ENCODE measurements at places on chromosomes 1 and 21.

GRCh38 chr1:27526569-27527222 is 36.7 kb upstream of the WASF2 start:
- no peak for DNase-seq

- DNase-seq, result no peak
Observed at GRCh38 chr1:59686170-59686569, 128.6 kb upstream of the HOOK1 start.

GRCh38 chr1:1921901-1922701 is 3.0 kb upstream of the TMEM52 start:
- DNase-seq, result no peak

- DNase-seq, result no peak
Observed at GRCh38 chr21:42574234-42575027, 60.8 kb downstream of the SLC37A1 start.

- no peak for DNase-seq
Observed at GRCh38 chr1:18805925-18806849, 53.3 kb downstream of the TAS1R2 start.

GRCh38 chr1:90722874-90723589 is 5.9 kb upstream of the BARHL2 start:
- DNase-seq, result no peak

DNA sequence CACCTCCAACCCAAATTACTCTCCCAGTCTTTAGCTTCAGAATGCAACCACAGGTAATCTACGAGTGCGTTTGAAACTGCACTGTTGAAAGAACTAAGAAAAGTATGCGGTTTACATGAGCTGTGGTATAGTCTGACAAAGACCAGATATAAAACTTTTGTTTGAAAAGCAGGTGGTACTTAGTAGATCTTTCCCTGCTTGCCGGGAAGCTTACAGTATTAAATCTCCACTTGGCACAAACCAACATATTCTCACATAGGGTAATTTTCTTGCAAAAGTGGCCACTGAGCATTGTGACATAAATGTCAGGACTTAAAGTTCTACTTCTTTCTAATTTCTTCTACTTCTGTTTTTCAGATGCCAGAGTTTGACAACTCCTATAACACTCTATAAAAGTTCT is 8.4 kb downstream of the RGS2 start:
- DNase-seq, result no peak

DNA sequence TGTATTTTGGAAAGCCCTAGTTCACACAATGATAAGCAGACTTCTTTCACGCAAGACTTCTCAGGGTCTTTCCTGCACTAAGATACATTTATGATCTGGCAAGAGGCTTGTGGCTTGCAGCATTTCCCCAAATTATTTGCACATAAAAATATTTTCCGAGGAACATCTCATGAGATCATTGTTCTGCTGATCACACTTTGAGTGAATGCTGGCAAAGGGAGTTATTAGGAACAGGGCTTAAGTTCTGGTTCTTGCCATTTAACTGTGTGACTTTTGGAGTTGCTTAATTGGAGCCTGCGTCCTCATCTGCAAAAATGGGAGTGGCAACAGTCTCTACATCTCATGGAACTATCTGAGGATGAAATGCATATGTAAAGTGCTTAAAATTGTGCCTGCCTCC is 50.2 kb downstream of the GADD45A start:
- no peak for DNase-seq

DNA sequence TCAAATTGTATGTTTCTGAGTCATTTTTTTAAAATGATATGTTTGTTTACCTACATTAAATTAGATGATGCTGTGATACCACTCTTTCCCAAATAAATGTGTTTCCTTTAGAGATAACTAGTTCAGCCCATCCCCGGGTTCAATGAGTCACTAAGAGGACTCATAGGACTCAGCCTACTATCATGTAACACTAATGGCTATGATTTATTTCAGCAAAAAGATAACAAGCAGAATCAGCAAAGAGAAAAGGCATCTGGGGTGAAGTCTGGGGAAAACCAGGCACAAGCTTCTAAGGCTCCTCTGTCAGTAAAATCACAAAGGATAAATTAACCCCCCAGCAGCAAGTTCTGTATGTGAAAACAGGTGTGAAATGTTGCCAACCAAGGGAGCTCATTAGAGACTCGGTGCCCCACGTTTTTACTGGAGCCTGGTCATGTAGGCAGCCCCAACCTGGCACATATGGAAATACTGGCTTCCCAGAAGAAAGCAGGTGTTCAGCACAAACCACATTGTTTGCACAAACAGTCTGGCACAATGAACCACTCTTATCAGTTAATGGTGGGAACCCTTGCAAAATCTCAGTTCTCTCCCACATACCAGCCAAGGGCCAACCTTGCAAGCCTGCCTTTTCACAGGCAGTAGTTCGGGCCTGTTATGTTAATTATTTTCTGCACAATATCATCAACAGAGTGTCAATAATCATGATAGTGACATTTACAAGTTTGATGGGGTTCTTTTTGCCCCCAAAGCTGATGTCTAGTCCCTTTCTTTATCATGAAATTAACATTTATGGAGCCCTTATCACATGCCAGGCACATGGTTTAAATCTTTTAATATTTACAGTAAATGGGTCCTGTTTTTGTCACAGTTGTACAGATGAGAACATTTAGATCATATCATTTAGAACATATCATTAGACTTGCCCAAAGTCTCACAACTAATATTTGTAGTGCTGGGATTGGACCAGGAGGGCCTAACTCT is 23.1 kb upstream of the CNN3 start:
- DNase-seq, result no peak

DNA sequence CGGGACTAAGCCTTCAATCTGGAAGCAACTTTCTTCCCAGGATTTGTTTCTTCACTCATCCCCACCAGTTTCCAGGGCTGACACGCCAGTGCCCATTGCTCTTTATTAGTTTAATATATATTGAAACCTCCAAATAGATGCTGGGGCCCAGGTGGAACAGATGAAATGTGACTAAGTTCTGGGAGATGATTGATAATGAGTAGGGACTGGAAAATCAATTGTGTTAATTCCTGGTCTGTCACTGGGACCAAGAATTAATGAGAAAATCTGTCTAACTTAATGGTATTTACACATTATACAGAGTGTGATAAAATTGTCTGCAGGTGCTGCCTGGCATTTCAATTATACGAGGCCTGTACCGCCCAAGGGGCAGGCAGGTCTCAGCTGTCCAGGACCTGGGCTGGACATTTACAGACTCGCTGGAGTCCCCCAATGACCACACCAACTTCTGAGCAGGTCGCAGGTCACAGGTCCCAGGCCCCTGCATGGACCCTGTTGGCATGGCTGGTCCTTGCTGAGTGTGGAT is 35.8 kb downstream of the UBIAD1 start:
- DNase-seq, result no peak

DNA sequence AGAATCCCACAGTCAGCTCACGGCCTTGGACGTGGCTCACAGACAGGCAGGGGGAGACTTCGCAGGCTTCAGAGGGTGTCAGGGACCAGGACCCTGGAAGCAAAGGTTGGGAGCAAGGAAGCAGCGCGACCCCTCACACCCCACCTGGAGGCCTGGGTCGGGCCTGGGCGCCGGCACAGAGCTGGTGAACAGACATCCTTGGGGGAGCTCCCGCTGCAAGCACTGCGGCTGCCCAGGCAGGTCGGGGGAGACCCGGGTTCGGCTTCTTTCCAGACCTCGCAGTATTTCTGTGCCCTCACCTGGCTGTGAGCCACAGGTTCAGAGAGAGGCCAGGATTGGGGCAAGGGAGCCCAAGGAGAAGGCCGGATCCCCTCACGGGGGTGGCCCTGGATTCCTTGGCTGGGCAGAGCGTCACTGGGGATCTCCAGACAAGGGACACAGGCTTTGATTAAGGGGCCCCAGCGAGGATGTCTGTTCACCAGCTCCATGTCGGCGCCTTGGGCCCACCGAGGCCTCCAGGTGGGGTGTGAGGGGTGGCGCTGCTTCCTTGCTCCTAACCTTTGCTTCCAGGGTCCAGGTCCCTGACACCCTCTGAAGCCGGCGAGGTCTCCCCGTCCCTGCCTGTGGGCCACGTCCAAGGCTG is 37.9 kb upstream of the TSPEAR start:
- DNase-seq, result no peak

DNA sequence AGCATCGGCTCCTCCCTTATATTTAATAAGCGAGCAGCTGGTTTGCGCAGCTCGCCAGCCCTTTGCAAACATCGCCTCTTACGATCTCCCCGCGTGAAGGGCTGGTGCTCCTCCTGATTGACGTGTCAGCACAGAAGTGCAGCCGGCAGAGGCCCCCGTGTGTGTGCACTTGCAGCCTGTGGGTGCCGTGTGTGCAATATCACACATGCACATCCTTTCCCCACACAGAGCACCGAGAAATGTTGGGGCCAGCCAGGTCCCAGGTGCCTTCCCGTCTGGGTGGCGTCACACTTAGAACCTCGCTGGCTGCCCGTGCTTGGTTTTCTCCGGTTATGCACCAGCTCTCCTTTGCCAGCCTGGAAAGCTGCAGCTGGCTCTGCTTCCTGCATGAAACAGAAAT is 126.6 kb upstream of the AJAP1 start:
- DNase-seq, result no peak

DNA sequence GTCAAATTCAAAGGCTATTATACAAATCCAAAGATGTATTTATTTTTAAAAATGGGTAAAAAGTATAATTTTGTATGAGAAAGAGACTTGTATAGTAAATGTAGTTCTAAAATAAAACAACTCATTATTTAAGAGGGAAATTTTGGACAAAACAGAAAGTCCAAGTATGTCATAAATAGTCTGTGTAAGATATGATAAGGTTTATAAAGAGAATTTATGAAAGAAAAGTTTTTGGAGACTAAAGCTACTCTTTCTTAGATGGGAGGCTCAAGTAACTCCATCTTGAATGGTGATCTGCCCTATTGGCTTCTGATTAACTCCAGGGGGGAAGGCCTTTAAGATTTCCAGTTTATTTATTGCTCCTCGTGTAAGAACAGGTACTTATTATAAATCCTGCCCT is 14.7 kb upstream of the OR2T27 start:
- no peak for DNase-seq

DNA sequence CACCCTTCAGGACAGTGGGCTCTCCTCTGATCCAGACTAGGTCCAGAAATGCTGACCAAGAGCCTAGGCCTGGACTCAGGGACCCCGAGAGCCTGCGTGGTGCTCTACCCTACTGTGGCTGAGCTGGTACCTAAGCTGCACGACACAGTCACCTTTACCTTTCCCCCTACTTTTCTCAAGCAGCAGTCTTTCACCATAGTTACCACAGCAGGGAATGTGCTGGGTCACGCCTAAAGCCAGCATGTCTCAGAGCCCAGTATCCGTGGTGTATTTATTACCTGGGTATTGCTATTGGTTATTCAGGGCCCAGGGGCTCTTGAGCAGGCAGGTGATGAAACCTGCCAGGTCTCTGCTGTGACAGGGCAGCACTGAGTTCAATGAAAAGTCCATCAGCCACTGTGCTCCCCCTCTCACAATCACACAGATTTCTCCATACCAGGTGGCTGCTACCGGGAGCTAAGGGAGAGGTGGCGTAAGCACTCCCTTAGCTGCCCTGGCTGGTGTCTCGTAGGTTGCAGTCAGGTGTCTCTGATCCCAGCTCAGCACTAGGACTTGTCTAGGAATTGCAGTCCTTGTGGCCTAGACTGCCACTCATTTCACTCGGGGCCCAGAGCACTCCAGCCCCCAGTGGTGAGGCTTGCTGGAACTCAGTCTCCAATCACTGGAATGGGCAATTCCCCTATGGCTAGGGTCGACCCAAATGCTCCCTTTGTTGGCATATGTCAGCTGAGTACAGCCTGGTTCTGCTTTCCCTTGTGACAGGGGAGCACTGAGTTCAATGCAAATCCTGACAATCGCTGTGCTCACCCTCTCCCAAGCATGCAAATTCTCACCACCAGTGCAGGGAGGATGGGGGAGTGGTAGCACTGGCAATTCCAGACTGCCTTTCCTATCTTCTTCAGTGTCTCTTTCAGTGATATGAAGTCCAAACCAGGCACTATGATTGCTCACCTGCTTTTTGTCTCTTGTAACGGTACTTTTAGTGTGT is 128.7 kb downstream of the PHTF1 start:
- no peak for DNase-seq

- no peak for DNase-seq
Observed at GRCh38 chr1:240878631-240879030, 266.7 kb upstream of the GREM2 start.

DNA sequence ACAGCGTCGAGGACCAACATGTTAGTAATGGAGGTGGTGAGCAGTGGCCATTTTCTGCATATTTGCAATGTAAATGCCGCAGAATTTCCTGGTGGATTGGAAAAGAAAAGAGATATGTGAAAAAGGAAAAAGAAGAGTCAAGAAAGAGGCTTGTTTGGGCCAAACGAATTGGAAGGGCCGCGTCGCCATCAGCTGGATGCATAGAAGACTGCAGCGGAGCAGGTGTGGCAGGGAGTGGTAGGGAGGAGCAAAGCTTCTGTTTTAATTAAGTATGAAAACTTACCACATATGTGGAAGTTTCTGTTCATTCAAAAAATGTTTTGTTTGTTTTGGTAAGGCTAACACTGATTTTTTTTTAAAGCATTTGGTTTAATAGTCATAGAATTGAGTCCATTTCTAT is 690.7 kb downstream of the NCAM2 start:
- DNase-seq, result no peak

- DNase-seq, result no peak
Observed at GRCh38 chr1:180951186-180951745, 38.6 kb downstream of the KIAA1614 start.

DNA sequence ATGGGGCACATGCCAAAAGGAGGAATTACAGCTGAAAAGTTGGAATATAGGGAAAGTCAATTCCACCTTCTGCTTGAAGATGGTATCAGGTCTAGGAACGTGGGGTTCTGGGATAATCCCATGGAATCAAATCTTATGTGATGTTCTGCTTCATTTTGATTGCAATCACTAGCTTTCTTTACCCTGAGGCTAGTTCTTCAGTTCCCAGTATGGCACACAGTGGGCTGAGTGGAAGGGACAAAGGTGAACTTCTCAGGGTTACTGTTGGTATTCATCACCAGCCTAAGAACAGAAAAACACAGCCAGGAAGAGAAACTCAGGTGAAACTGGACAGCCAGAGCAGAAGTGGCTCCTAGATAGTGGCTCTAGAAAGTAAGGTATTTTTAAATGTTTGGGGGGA is 117.8 kb downstream of the TNFSF18 start:
- no peak for DNase-seq

DNA sequence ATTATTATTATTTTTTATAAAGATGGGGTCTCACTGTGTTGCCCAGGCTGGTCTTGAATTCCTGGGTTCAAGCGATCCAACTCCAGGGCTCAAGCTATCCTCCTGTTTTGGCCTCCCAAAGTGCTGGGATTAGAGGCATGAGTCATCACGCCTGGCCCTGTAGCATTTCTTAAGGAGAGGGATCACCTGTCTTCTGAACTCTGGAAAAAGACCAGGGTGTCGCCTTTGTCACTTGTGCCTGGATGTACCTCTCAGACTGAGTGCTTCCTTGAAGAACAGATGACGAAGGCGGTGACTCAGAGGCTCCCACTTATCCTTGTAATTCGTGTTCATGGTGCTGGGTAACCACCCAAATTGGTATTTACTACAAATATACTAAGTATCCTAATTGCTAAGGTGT is 2.4 kb upstream of the CGN start:
- no peak for DNase-seq

GRCh38 chr1:243216741-243217140 is 38.3 kb downstream of the CEP170 start:
- no peak for DNase-seq

GRCh38 chr1:95888941-95889390 is 655.0 kb downstream of the RWDD3 start:
- no peak for DNase-seq

GRCh38 chr21:45540601-45540970 is 1.7 kb downstream of the SLC19A1 start:
- no peak for DNase-seq

GRCh38 chr1:78884685-78885452 is 121.7 kb downstream of the ADGRL4 start:
- DNase-seq, result no peak

- no peak for DNase-seq
Observed at GRCh38 chr1:183148599-183148998, 37.5 kb upstream of the LAMC2 start.
